Stimulated activated CD8-positive, alpha-beta memory T cell treated with anti-CD3 and anti-CD28 coated beads, Interleukin-2, amount 100 ng/mL, for 48 hours (primary cell): ENCODE measurements at places on chromosomes 3 and 15.

- DNase-seq = peak; percentile 29
These were observed 694 bp downstream of the ABTB1 start for GRCh38 chr3:127673191-127674100.

DNA sequence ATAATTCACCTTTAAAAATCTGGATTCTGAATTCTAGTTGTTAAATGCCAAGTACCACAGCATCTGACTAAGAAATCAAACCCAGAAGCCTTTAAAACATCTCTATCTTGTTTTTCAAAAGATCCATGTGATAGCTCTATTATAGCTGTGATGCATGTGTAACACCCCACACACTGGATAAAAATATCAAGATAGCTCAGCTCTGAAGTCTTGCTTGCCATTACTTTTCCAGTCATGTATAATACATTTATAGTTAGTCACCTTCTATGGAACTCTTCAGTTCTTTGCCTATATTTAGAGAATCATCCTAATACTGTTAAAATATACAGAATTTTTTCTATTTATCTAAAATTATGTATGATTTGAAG lies 11.6 kb downstream of the ARPP19 start:
- DNase-seq = no peak

- DNase-seq = no peak
These were observed 55.9 kb downstream of the ALCAM start for GRCh38 chr3:105422645-105423044.

DNA sequence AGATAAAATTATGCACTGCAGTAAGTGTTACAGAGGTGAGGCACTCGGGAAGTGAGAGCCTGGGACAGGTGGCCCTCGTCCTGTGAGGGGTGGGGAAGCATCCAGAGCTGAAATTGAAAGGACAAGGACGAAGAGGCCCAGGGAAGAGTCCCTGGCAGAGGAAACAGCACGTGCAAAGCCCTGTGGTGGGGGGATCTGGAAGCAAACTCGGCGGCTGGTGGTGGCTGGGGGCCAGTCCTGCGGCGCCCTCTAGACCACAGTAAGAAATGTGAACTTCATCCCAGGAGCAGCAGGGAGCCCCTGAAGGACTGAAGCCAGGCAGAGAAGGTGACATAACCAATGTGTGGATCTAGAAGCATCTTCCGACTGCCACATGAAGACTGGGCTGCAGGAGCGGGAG lies 42.8 kb downstream of the GRIP2 start:
- DNase-seq = no peak

- DNase-seq = no peak
These were observed 50.8 kb downstream of the CRYBG3 start for GRCh38 chr3:97872525-97873042.

- no peak for DNase-seq
These were observed 4.1 kb downstream of the SV2B start for GRCh38 chr15:91104111-91104510.

DNA sequence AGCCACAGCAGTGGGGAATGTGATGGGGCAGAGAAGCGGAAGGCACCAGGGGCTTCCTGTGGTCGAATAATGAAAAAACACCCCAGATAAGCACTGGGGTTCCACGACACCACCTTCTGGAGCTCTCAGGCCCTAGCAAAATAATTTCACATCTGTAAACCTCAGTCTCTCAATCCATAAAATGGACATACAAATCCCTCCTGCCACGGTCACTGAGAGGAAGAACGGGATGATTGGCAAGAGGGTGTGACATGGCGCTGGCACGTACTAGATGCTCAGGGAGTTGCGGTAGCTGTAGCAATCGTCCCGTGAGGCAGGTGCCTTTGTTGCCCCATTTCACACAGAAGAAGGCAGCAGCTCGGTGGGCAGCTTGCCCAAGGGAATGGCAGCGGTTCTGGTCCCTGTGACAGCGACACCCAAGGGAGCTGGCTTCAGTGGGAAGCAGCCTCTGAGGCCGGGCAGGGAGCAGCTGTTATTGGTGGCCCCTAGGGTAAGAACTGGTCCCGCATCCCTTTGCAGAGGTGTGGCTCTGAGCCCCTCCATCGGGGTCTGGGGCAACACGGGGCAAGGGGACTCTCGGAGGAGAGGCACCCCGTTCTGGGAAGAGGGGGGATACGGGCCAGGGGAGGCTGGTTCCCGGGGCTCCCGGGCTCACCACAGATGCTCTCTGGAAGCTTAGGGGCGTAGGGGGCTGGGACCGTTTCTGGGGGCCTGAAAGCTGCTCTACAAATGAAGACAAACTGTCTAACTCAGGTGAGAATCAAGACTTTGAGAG lies 114.0 kb upstream of the ALDH1A3 start:
- DNase-seq = no peak

DNA sequence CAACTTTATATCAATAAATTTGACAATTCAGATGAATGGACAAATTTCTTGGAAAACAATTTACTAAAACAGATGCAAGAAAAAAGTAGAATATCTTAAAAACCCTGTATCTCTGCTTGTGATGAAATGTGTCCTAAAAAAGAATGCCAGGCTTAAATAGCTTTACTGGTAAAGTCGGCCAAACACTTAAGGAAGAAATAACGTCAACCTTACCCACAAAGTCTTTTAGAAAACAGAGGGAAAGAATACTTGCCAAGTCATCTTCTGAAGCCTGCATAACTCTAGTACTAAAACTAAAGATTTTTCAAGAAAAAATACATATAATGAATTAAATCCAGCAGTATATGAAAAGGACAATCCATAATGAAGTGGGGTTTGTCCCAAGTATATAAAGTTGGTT lies 111.1 kb downstream of the RASA2 start:
- DNase-seq = no peak

GRCh38 chr3:64038253-64038767 lies 15.0 kb upstream of the PSMD6 start:
- DNase-seq = no peak

DNA sequence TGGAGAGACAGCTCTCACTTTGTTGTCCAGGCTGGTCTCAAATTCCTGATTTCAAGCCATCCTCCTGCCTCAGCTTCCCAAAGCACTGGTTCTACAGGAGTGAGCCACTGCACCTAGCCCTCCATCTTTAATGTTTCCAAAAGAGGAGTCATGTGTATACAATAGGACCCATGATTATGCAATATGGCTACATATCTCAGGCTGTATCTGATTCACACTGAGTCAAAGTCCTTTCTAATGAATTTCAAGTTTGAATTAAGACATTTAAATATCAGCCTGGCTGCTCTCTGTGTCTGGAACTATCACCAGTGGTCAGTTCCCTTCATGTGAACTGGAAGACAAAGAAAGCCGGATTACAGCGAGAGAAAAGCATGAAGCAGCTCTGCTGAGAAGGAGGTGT lies 90.5 kb downstream of the MINAR1 start:
- DNase-seq = no peak

DNA sequence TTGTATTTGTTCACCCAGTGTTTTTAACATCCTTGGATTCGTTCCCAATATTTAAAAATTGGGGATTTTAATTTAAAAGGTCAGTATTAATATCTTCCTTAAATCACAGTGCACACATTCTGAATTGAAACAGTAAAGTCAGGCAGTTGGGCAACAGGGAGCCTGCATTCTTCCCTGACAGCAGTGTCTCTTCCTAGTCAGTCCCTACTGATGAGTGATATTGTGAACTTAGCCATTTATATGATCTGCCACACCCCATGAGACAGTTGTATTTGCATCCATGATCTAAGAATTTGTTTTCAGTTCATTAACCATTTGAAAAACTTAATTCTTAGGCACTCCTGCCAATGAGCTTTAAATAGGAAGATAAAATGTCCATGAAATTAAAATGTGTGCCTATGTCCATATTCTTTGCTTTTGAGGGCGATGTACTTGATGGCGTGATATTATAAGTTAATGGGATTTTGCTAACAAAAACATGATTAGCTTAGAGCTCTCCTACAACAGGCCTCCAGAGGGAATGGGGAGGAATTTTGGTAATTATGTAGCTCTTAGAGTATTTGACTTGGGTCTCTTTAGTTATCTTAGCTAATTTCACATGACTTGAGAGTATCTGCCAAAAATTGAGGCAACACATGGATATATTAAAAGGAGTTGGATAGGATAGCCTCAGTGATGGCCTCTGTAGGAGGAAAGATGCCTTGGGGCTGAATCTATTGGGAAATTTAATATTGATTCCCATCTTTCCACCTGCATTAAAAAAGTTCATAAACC lies 219.3 kb downstream of the PTPRG start:
- no peak for DNase-seq

GRCh38 chr3:162437480-162437879 lies 940.9 kb downstream of the OTOL1 start:
- no peak for DNase-seq

DNA sequence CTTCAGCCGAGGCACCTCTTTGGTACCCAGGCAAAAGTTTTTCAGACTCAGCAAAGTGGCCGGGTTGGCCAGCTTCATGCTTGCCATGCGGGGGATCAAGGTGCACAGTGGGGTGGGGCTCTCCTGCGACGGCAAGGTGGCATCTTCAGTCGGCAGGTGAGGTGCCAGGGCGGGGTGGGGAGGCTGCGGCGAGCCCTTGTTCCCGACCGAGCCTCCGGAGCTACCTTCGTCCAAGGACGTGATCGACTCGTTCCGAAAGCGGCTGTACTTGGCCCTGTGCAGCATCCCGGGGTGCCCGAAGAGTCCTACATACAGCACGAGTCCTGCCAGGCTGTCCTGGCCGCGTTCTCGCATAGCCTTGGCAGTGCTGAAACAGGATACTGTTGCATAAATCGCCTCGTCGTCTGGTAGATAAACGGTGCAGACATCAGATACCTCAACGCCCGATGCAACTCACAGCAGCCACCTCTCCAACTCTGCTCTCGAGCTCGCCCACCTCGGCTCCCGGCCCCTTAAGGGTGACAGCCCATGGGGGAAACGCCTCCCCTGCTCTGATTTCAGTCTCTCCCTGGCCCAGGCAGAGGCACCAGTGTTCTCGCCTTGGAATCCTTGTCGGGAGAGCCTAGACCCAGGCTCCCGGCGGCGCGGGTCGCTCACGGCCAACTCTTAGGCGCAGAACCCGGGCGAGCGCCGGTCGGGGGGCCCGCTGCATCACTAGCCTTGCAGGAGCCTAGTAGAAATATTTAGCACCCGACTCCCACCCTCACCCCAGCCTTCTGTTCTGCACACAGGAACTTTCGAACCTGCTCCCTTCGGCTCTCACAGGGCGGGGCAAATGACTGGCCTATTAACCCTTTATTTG lies 826 bp downstream of the SHC4 start:
- no peak for DNase-seq

GRCh38 chr15:60379525-60380274 lies 18.1 kb downstream of the ANXA2 start:
- DNase-seq = no peak

- DNase-seq = no peak
These were observed 667.1 kb downstream of the NAALADL2 start for GRCh38 chr3:175526191-175526590.
